NCI-H345 (cell line): ENCODE measurements at places on chromosomes 7 and 10.

DNA sequence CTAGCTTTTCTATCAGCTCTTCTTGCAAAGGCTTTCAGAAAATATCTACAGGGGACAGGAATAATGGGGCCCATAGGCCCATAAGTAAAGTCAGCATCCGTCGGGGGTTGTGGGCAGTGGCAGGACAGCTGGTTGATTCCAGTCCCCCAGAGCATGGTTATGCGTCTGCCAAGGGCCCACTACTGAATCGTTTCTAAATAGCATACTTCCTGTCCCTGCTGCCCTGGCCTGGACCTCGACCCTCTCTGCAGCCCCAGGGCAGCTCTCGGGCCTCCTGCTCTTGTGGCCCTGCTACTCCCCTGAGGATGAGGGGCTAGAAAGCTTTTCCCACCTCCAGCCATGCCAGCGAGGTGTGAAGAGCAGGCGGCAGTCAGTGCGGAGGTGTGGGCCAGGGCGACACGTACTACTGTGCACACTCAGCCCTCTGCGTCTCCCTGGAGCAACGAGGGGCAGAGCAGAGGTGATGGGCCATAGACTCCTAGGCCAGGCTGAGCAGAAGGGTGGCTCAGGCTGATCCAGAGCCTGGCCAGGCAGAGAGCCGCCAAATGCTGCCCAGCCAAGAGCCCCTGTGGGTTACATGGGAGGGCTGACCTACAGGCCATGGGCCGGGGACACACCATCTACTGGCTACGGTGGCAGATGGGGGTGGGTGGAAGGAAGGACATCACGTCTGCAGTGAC, 4.7 kb upstream of the OPN4 start:
- no peak for DNase-seq

DNA sequence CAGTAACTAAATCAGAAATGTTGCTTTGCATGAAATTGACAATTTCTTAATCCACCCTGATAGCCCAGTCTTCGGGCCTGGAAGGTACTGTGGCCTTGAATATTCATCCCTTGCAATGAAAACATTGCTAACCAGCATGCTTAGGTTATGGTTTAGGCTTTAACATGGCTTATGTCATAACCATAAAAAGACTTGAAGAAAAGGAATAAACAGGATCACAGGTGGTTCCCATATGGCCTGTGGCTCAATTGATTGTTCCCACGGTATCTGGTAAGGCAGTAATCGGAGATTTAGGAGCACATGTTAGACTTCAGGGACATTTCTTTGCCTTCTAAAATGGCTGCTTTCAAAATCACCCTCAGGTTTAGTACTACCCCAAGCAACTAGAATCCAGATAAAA, 139.5 kb downstream of the ST7 start:
- no peak for DNase-seq

DNA sequence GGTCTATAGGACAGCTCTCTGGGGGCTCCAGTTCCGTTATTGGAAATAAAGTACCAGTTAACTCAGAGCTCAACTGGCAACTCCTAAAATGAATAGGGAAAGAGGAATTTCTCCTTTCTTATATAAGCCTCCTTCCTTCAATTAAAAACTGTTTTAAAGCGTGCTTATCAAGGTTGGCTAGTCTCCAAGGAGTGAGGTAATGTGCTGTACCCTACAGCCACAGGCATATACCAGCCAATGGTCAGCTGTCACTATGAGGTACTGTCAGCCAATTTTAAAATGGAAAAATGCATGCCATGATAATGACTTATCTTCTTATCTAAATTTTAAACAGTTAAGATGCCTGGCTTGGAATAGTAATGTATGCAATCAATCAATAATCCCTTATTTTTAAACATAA, 76.2 kb downstream of the PLCE1 start:
- DNase-seq = no peak

DNA sequence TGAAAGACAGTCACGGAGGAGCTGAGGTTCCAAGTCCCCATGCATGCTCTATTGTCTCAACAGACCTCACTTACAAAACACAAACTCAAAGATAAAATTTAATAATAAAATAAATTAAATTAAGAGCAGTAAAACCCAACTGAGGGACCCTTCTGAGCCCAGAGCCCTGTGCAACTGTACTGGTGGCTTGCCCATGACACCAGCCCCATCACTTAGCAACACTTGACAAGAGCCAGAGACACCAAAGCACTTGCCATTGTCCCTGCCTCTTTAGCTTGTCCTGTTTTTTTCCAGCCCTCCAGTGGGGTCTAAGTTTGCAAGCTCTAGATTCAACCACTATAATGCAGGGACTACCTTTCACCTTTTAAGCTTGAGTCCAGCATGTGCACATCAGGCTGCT, 117.9 kb downstream of the JCAD start:
- no peak for DNase-seq

- DNase-seq = no peak
These were observed 15.6 kb downstream of the NACAD start for GRCh38 chr7:45073031-45073785.

- DNase-seq = no peak
These were observed 17.6 kb downstream of the CHCHD3 start for GRCh38 chr7:133064082-133064820.
